ENCODE measurements at places on chromosomes 5 and 9.

GRCh38 chr5:21594566-21594965 lies 1258.6 kb downstream of the CDH12 start:
- DNase-seq, result no peak

GRCh38 chr5:31655491-31655890 lies 16.6 kb downstream of the PDZD2 start:
- DNase-seq, result no peak

DNA sequence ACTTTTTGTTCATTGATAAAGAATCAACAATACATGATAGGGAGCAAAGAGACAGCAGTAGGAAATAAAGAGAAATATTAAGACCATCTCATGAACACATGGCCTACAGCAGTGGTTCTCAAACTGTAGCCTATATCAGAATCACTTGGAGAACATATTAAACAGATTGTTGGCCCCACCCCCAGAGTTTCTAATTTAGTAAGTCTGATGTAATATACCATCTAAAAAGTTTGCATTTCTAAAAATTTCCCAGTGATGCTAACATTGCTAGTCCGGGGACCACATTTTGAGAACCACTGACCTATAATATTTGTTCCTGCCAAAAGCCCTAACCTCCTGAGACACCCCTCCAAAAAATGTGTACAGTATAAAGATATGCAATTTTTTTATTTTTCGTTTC lies 306.2 kb upstream of the NREP start:
- no peak for DNase-seq

GRCh38 chr5:150399524-150400211 lies 13.0 kb downstream of the CD74 start:
- DNase-seq, result no peak

- no peak for DNase-seq
These were observed 385 bp downstream of the LTC4S start for GRCh38 chr5:179794171-179794570.

- no peak for DNase-seq
These were observed 382.9 kb downstream of the TMEM161B start for GRCh38 chr5:87885758-87886157.

DNA sequence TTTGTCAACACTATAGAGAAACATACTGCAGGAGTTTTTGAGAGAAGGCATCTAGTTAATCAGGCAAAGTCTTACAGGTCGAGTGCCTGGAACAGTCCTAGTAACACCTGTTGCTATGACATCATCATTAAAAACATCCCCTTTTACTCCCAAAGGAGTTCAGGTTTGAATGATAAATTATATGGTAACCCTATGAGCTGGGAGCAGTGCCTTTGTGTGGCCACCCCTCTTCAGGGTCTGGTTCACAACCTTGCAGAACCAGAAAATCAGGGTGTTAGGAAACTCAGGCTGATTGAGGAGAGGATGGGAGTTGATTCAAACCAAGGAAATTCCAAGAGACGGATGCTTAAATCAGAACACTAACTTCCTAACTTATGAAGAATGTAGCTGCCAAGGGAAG lies 179.1 kb upstream of the RASEF start:
- no peak for DNase-seq

DNA sequence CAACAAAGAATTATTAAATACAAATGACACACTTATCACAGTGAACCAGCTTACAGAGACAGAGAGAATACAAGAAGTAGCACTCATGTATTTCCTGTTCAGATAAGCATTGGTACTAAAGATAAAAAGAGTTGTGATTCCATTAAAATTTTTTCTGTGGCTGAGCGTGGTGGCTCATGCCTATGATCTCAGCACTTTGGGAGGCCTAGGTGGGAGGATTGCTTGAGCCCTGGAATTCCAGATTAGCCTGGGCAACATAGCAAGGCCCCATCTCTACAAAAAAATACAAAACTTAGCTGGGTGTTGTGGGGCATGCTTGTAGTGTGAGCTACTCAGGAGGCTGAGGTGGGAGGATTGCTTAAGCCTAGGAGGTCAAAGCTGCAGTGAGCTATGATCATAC lies 32.9 kb downstream of the FCHO2 start:
- no peak for DNase-seq

GRCh38 chr5:14588758-14589543 lies 7.4 kb downstream of the OTULINL start:
- no peak for DNase-seq

GRCh38 chr5:38808666-38809343 lies 37.0 kb upstream of the OSMR start:
- no peak for DNase-seq

- DNase-seq, result no peak
These were observed 232.2 kb downstream of the SYK start for GRCh38 chr9:91033797-91034196.

DNA sequence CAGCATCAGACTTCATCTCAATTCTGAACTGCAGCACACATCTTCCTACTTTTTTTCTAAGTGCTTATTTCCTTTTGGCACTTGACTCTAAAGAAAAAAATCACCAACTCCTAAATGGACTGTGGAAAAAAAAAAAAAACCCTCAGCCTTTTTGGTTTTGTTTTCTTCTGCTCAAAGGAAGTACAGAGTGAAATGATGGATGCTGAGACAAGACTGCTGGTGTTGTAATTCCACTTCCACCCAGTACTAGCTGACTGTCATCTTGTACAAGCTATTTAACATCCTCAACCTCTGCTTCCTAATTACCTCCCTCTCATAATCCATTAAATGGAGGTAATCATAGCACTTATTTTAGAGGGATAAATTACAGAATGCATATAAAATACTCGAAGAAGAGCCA lies 171.5 kb upstream of the GNA14 start:
- DNase-seq, result no peak

GRCh38 chr5:131953969-131954368 lies 8.5 kb upstream of the MEIKIN start:
- no peak for DNase-seq

DNA sequence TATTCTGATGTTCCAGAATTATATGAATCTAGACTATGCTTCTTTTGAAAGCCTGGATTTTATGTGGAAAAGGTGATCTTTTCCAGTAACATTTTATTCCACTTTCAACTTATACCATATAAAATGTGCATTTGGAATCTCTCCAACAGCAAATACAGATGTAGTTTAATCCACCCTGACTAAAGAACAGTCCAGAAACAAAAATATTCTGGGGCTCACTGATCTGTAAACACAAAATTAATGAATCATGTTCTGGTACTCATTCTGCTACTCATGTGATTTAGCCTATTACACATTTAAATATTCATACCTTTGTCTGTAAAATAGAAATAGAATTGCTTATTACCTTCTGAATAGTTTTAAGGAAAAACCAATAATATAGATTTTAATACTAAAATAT lies 125.8 kb downstream of the ARRDC3 start:
- no peak for DNase-seq

GRCh38 chr5:58156973-58157701 lies 302.7 kb downstream of the PLK2 start:
- DNase-seq, result no peak

DNA sequence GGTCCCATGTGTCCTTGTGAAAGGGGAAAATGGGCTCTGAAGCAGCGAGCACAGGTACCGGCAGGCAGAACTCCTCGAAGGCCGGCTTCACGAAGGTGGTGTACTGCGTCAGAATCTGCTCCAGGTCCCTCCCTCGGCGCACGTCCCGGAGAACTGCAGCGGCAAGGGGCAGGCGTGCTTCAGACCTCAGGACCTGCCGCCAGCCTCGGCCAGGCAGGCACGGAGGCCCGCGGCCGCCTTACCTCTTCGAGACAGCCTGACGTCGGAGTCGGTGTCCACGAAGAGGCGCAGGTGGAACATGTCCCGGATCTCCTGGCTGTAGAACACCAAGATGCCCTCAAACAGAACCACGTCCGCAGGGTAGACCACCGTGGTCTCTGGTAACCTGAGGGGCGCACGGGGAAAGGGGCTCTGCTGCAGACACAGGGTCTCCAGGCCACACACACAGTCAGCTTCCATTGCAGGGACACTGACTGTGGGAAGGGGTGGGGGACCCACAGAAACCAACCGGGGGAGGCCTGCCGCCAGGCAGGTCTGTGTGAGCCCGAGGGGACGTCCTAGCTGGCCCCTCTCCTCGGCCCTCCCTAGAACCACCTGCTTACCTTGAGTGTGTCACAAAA lies 2.1 kb downstream of the UCK1 start:
- no peak for DNase-seq

DNA sequence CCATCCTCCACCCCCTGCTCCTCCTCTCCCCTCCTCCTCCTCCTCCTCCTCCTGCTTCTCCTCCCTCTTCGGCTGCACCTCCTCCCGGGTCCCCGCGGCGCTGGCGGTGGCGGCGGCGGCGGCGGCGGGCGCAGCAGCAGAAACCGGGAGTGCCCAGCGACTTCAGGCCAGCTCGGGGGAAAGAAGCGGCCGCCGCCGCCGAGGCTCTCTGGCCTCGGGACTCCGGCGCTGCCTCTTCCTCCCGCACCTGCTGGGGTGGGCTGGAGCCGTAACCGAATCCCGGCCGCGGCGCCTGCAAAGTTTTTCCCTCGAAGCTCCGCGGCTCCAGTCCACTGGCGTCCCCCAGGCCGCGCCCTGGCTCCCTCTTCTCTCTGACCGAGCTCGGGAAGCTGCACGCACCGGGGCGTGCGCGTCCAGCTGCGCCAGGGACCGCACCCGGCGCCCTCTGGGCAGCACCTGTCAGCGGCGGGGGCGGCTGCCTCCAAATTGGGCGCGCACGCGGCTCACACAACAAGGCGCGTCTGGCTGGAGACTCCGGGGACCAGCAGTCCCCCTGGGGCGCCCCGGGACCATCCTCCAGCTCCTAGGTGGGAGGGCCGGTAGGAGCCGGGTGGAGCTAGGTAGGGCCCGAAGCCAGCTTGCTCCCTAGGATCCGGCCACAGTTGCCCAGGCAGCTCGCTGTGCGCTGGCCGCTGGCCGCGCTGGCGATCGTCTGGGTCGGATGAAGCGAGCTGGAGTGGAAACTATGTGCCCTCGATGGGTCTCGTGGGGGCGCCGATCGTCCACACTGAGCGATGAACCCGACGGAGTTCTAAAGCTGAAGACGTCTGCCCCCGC lies at the start of gene MCTP1:
Gene MCTP1, minus strand, starts transcription at position 523 of the 837 bp plus-strand sequence.
- DNase-seq, result no peak

GRCh38 chr5:10456583-10457420 lies 15.1 kb downstream of the ROPN1L start:
- DNase-seq, result no peak

GRCh38 chr5:143970159-143970558 lies 158.2 kb downstream of the HMHB1 start:
- no peak for DNase-seq

- DNase-seq, result no peak
These were observed 65.7 kb upstream of the TBC1D9B start for GRCh38 chr5:179973391-179973790.

GRCh38 chr9:2859776-2860379 lies 16.0 kb upstream of the PUM3 start:
- no peak for DNase-seq

- DNase-seq, result no peak
These were observed 463.6 kb downstream of the SPOCK1 start for GRCh38 chr5:137035480-137035878.

DNA sequence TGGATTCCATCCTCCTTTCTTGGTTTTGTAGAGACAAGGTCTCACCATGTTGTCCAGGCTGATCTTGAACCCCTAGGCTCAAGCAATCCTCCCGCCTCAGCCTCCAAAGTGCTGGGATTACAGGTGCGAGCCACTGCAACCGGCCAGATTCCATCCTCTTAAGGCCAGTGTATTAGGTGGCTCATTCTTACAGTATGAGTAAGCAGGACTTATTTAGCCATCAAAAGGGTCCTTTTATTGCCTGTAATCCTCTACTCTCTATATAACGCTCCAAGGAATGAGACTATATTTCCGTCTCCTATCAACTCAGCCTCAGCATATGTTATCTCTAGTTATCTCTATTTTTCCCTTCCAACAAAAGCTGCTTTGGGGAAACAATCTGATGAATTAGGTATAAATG lies 3.0 kb upstream of the ERBIN start:
- no peak for DNase-seq

DNA sequence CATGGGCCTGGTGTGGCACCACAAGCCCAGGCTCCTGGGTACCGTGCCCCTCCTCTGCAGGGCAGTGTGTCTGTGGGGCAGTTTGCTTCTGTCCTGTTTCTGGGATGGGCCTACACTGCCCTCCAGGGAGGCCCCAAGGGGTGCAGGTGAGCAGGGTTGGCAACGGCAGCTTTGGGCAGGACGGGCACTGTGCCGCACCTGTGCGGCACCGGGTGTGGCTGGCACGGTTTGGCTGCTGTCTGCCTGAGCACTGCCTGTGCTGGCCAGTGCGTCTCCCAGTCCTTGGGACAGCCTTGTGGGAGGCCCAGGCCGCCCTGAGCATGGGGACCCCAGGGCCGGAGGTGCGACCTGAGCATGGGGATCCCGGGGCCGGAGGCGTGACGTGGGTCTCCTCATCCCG lies 37.2 kb downstream of the RXRA start:
- no peak for DNase-seq

DNA sequence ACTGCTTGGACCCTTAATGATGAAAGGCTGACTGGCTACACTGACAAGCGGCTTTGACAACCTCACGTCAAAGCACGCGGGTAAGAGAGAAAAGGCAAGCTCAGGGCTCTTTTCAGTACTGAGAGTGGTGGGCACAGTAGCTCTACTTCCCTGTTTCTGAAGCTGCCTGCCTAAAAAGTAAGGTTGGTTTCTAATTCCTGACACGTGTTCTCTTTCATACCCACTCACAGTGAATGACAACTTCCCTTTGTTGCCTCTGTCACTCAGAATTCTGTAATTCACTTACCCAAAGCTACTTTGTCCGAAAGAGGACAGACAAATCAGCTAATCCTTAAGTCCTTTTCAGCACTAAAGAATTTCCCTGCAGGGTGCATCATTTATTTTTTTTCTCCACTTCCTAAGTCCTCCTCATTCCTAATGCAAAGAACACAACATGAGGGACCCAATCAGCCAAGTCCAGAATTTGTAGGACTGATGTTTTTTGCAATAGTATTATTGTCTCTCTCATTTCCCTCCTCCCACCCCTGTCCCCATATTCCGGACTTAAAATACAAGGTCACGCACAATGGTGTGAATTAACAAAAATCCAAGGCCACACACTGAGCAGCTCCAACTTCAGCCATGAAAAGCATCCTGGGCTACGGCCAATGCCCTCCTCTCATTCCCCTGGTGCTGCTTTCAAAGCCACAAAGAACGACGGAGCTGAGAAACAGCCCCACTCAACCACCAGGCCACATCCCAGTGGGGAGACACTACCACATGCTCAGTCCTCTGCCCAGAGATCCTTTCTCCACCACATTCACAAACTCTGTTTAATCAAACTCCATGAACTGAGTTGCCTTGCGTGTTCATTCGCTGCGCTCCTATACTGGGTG lies 221.0 kb downstream of the TSSK1B start:
- DNase-seq, result no peak

- DNase-seq, result no peak
These were observed 31.7 kb downstream of the DOCK2 start for GRCh38 chr5:169668732-169669131.

DNA sequence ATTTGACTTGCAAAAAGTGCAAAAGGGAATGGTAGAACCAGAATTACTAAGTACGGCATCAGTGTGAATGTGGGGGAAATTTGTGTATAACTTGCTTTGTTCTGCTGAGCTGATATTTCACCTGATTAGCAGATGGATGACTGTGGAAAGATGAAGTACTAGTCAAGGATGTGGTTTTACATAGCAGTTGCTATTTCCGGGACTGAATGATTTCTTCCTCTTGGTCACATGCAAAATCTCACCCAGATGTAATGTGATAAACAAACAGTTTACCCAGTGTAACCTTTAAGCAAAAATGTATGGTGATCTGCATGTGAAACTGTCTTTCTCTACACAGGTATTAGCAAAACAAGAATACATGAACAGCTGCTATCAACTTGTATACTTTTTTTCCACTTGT lies 46.1 kb downstream of the DCP2 start:
- no peak for DNase-seq

Data from esophagus squamous epithelium (tissue), 5 donors.